ENCODE measurements at places on chromosomes 1 and 21.

GRCh38 chr1:7558921-7559869 lies 211.9 kb upstream of the VAMP3 start:
- DNase-seq = no peak

DNA sequence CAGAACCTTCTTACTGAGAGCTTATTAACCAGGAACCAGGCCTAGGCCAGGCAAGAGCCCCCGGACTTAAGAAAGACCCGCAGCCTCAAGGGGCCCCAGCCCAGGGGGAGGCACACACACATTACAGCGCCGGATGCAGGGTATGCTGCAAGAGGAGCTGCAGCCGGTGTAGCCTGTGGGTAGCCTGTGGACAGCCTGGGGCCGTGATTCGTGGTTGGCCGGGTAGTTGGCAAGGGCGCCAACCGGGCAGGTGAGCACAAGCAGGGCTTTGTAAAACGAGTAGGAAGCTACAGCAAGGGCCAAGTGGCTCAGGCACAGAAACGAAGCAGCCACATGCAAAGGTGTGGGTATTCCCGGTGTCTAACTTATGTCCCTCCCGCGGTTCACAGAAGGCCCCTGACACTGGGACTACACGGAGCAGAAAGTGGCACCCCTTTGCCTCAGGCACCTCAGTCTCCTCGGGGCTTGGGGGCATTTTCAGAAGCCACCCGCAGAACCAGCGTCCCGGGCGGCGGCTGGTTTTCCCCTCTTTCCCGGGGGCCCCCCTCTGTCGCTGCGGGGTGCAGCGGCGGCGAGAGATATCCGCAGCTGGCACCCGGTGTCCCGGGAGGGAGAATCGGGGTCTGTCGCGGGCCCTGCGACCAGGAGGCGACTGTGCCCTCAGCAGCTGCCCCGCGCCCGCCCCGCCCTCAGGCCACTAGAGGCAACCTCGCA lies 40.8 kb downstream of the KIAA1614 start:
- no peak for DNase-seq

- DNase-seq = no peak
Measured at GRCh38 chr1:191804311-191804710, 354.0 kb upstream of the RGS18 start.

- DNase-seq = no peak
Measured at GRCh38 chr1:30184393-30185141, 538.8 kb downstream of the MATN1 start.

GRCh38 chr1:183093066-183093668 lies 69.9 kb downstream of the LAMC1 start:
- DNase-seq = no peak

DNA sequence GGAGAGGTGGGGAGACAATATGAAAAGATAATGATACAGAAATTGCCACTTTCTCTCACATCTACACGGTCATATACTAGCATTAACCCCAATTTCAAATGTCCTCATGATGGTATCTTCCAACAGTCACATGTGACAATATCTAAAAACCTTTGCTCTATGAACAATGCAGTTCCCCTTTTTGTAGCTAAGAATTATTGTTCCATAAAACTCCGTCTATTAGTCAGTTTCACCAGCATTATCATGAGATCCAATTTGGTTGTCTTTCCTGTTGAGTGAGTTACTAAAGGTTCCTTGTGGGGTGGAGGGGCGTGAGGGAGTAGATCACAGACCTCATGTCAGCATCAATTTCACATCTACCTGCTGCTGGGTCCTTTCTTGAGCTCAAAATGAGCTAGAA lies 1.7 kb downstream of the TIAM1 start:
- no peak for DNase-seq

Measured in activated CD4-positive, alpha-beta T cell treated with anti-CD3 and anti-CD28 coated beads for 24 hours (primary cell).